Prostate gland (tissue), 2 donors: ENCODE measurements at places on chromosomes 7 and 10.
A peak's percentile ranks its signal among the peaks of the same experiment; 100 is the strongest.

- no peaks in the 10 kb centered on the region for H3K4me1 ChIP-seq
- H3K36me3 ChIP-seq, result no peaks in the 10 kb centered on the region
- H3K4me3 ChIP-seq, result no peak overlapping the region
- no peak for DNase-seq
- H3K27ac ChIP-seq, result peak overlapping the region; percentile 65
Observed at GRCh38 chr10:86671985-86672710, 3.8 kb downstream of the LDB3 start.

- no peak overlapping the region for H3K4me3 ChIP-seq
- H3K27ac ChIP-seq, result no peak overlapping the region
- no peak for DNase-seq
- H3K27me3 ChIP-seq, result no peaks in the 10 kb centered on the region
Observed at GRCh38 chr10:76632767-76633051, 1004.9 kb downstream of the KCNMA1 start.

DNA sequence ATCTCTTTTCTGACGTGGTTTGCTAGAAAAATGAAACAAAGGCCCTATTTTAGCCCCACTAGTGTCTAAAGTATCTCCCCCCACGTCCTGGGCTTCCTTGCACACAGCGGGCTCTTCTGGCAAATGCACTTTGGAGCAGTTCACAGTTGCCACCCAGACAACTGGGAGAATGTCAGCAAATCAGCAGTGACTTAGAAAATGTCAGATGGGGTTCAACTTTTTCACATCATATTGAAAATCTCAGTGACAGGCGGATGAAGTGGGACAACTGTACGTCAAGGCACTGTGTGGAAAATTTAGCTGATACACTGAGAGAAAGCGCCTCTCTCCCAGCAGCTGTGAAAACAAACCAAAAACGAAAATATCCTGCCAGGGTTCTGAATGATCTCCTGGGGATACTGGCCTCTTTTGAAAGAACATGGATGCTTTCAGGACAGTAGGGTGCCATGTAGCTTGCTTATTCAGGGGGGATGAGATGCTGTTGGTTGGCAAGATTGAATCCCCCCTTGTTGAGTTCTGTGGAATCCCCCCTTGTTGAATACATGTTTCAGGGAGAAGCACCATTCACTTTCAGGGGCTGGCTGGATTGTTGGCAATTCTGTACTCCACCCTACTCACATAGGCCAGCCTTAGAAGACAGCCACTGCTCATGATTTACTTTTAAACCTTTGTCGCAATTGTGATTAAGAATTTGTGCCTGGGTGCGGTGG, 372.8 kb upstream of the CELF2 start:
- no peaks in the 10 kb centered on the region for H3K27me3 ChIP-seq
- DNase-seq, result no peak
- H3K27ac ChIP-seq, result no peak overlapping the region
- H3K4me1 ChIP-seq, result no peaks in the 10 kb centered on the region
- H3K4me3 ChIP-seq, result no peak overlapping the region
- no peaks in the 10 kb centered on the region for H3K36me3 ChIP-seq

- H3K36me3 ChIP-seq, result no peaks in the 10 kb centered on the region
- H3K27me3 ChIP-seq, result no peaks in the 10 kb centered on the region
- no peaks in the 10 kb centered on the region for H3K4me1 ChIP-seq
- no peak for DNase-seq
- no peak overlapping the region for H3K27ac ChIP-seq
Observed at GRCh38 chr7:111992601-111993000, 213.6 kb downstream of the DOCK4 start.
